ENCODE measurements at places on chromosomes 7 and 10.

- DNase-seq: no peak
These were observed 678.7 kb downstream of the SDK1 start for GRCh38 chr7:3979611-3980299.

- no peak for DNase-seq
These were observed 13.8 kb downstream of the MRPL32 start for GRCh38 chr7:42945821-42946626.

DNA sequence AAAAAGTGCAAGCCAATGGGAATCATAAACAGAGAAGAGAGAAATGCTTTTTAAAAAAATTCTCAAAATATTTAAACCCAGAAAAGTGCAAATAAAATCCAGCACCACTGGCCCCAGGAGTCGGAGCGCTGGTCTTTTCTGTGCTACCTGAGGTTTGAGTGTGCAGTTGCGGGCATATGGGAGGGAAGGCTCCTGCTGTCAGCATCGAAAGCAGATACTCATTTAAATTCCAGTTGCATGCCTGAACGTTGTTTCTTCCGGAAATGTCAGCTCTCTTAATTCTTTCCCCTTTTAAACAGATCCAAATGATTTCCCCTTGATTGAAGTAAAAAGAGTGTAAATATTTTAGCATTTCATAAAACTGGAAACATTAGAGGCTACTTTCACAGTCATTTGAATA is 240.5 kb upstream of the GPR26 start:
- peak; percentile 0 for DNase-seq

DNA sequence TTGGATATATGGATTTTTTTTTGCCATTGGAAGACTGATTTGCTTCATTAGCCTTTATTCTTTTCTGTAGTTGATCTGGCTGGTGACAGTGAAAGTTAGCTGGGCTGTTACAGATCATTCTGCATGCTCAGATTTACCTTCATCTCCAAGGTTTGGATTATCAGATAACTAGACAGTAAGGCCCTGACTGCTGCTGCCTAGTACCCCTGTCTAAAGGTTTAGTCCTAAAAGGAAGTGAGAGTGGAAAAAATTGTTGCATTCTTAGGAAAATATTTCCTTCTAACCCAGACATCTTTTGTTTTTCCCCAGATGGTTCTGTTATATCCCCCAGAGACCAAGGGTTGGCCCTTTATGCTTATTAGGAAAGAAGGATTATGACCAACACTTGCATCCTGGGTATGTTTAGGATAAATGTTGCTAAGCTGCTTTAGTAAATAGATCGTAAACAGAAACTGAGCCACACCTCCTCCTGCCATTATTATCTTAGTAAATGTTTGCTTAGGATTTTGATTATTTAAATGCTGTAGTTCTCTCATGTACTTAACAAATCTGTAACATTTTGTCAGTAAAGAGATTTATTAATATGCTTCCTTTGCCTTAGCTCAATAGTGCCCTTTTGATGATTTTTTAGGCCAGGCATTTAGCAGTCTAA is 44.4 kb downstream of the MCU start:
- DNase-seq: no peak

- no peak for DNase-seq
These were observed 29.1 kb downstream of the FOXL3 start for GRCh38 chr7:318878-319661.

DNA sequence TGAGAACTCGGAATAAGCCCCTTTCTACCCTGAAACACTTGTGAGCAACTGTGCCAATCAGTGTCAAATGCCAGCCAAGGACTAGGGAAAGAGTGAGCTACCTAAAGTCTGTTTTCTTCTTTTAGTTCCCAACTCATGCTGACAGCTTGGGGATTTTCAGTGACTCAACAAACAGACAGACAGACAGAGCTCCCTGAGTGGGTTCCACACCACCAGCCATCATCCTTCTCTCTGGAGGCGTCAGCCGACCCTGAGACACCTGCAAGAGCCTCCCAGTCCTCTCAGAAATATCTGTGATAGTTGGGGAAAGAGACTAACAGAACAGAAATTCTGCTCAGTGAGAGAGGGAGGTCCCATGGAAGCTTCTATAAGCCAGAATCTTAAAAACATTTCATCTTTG is 49.5 kb downstream of the GATA3 start:
- no peak for DNase-seq

GRCh38 chr7:70758646-70759045 is 373.3 kb upstream of the GALNT17 start:
- no peak for DNase-seq

- DNase-seq: peak; percentile 75
These were observed 92.2 kb upstream of the EFCAB10 start for GRCh38 chr7:105673367-105674084.

DNA sequence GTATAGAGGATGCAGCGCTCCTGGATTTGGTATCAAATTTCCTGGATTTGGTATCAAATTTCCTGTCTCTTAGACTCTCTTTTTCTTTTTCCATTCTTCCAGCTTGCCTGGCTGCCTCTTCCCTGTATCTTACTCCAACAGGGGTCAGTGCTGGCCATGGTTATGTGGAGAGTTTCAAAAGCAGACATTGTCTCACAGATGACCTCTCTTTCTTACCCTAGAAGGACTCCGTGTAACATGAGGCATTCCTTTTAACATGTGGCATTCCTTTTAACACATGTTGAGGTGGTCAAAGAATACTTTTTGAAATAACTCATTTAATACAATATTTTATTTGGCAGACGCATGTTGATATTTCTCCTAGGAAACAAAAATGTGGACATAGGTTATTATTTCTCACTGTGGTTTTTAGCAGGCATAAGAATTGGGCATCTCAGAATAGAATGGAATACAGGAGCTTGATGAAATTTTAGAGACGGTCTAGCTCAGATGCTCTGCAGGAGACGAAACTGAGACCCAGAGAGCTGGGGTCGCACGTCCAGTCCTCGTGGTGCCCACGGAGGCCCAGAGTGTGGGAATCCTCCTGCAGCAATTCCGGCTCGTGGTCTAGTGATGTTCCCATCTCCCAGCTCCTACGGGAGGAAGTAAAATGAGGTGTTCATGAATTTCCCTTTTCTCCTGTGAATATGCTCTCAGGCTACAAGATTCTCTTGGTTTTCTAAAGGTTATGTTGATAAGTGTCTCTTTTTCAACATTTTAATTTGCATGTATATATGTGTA is 59.6 kb upstream of the PITRM1 start:
- DNase-seq: no peak

- DNase-seq: no peak
These were observed 214.8 kb downstream of the CAMK1D start for GRCh38 chr10:12564173-12564572.

DNA sequence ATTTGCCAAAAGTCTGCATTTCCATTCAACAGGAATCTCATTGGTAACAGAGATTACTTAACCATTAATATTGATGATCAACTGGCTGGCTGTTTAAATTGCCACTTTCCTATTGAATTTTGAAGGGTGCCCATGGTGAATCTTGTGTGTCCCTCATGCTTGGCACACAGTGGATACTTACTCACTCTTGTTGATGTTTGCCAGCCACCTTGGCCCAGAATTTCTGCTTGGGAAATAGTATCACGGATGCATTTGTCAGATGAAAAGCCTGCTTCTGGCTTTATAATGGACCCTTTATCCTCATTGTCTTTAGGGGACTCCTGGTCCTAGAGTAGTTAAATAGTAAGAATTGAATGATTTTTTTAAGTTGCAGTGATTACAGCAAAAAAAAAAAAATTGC is 52.0 kb downstream of the MMRN2 start:
- DNase-seq: no peak

All from DMS 273 treated with DMSO at 0.1 percent for 48 hours (cell line).